GM23248 (cell line): ENCODE measurements at places on chromosomes 1 and 21. TPM values are rescaled to one million over a fixed set of nuclear protein-coding genes. Genes with fewer than 3 reads are reported as not detected.
A peak's percentile ranks its signal among the peaks of the same experiment; 100 is the strongest.

DNA sequence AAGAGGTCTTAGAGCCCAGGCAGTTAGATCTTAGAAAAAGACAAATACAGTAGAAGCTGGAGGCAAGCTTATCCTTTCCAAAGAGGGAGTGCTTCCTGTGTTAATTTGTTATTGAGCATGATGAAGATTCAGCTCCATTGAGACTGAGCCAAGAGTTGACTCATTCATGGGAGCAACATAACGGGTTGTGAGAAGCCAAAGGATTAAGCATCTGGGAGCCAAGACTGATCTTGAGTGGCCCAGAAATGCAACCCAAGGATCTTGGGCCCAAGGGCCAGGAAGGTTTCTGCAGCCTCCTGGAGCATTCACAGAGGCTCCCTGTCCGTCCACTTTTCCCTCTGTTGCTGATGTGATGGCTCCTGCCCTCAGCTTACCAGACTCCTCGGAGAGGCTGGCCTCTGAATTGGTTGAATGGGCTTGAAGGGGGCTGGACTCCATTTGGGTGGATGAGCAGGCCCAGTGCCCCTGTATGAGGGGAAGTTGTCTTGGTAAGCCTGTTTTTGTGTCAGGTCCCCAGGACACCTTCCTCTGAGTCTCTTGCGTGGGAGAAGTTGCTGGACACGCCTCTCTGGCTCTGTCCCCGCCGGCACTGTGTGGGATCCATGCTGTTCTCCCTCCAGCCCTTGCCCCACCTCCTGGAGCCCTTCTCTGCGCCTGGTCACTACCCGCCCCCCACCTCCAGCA is 42.4 kb downstream of the PDE9A start:
- peak; percentile 51 for DNase-seq
- H3K4me3 ChIP-seq = no peak overlapping the region
- no peaks in the 10 kb centered on the region for H3K36me3 ChIP-seq
- peaks cover 12% of the 10 kb centered on the region for H3K27me3 ChIP-seq
- no peak overlapping the region for H3K27ac ChIP-seq

DNA sequence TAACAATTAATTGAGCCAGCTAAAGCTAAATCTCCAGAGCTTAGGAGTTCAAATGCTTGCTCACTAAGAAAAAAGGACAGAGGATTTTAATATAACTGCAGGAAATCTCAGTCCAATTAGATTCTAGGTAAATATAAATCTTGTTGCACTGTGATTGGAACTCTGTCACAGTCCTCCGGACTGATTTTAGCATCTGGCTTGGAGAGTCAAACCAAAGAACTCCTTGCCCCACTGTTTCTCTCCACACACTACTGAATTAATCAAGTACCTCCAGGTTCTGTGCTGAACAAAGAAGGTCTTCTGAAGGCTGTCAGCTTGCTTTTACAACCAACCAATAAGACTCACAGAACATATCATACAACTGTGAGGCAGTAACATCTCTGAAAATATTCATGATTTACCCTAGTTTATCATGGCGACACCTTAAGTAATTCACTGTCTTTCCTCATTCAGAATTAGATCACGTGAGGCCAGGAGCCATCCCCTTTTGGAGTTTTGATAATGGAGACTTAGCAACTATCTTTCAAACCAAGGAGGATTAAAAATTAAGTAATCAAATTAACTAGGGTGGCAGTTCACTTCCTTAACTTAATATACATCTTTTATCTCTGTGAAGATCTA is 176.0 kb downstream of the RERE start:
- no peaks in the 10 kb centered on the region for H3K27me3 ChIP-seq
- H3K27ac ChIP-seq = no peak overlapping the region
- H3K36me3 ChIP-seq = no peaks in the 10 kb centered on the region
- no peak for DNase-seq
- peaks cover 1% of the 10 kb centered on the region for H3K4me1 ChIP-seq

C1orf210 gene
- not detected in 2 replicates for total RNA-seq

- no peaks in the 10 kb centered on the region for H3K36me3 ChIP-seq
- H3K4me3 ChIP-seq = no peak overlapping the region
- peaks cover 8% of the 10 kb centered on the region for H3K4me1 ChIP-seq
- H3K27ac ChIP-seq = no peak overlapping the region
- no peak for DNase-seq
- H3K27me3 ChIP-seq = no peaks in the 10 kb centered on the region
Observed at GRCh38 chr1:236039740-236040685, 24.9 kb downstream of the NID1 start.

GRCh38 chr1:26274801-26275425 is 5.0 kb upstream of the SH3BGRL3 start:
- H3K4me1 ChIP-seq = peaks cover 48% of the 10 kb centered on the region
- peak overlapping the region; percentile 95 for H3K27ac ChIP-seq
- H3K4me3 ChIP-seq = no peak overlapping the region
- peak; percentile 61 for DNase-seq

RGS4 gene
- 27.9 and 42.9 TPM in 2 replicates for total RNA-seq

DNA sequence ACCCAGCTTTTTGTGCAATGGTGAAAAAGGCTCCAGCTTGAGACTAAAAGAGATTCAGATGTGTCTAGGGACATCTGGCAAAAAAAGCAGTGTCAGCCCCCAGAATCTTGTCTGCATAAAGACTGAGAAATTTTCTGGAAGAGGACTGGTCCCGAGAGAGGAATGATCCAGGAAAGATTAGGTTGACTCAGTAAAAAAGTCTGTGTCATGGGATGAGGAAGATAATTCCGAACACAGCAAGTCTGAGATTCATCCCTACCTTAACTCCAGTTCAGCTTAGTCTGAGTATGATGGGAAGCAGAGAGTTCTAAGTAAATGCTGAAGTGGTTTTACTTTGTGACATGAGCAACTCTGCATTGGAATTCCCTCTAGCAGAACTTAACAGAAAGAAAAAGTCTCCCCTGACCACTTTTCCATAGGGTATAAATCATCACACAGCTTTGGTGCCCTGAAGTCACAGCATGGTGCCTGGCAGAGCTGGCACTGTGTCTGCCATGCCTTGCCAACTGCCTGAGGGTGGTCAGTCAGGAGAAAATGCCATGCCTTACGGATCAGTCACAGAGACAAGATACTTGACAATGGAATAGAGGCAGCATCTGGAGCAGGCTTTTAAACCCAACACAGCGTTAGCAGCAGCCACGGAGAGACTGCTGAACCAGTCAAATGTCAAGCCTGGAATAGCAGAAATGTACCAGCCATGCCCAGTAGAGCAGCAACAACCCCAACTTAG is 153.4 kb downstream of the ZC3H11B start:
- peaks cover 34% of the 10 kb centered on the region for H3K4me1 ChIP-seq
- no peak overlapping the region for H3K4me3 ChIP-seq
- H3K27ac ChIP-seq = no peak overlapping the region

DNA sequence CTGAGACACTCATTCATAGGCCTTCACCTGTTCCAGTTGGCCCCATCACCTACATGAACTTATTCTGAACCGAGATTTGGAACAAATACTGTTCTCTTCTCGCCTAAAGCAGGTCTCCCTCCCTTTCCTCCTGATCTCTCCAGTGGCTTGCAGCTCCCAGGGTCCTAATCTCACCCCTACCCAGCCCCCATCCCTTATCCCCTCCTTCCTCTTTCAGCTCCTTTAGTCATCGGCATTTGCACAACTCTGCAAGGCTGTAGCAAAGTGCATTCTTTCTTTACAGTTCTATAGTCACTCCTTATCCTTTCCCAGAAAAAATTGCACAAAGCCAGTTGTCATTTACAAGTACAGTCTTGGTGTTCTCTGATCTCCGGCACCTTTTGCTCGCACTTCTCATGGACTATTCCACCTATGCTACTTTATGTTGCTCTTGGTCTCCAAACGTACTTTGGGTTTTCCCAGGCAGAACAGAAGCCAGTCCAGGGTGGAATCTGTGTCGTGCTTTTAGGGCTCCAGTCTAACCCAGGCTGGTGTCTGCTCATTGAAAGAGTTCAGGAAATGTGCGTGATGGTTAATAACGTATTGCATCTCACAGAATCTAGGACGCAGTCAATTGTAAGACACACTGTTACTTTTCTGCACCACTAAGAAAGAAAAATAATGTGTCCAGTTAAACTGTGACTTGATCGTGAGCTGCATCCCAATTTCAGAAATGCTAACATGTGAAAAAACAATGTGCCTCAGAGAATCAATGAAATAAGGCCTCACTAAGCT is 965 bp downstream of the ABCA4 start:
- H3K4me3 ChIP-seq = no peak overlapping the region
- H3K27ac ChIP-seq = no peak overlapping the region
- H3K4me1 ChIP-seq = peaks cover 12% of the 10 kb centered on the region
- no peaks in the 10 kb centered on the region for H3K36me3 ChIP-seq
- H3K27me3 ChIP-seq = no peaks in the 10 kb centered on the region
- peak; percentile 35 for DNase-seq

GRCh38 chr1:67482733-67483482 is 52.7 kb upstream of the SERBP1 start:
- no peak overlapping the region for H3K4me3 ChIP-seq
- DNase-seq = no peak
- no peaks in the 10 kb centered on the region for H3K36me3 ChIP-seq
- peaks cover 6% of the 10 kb centered on the region; the same call in 1 of the 2 replicates for H3K27me3 ChIP-seq
- no peak overlapping the region for H3K27ac ChIP-seq
- H3K4me1 ChIP-seq = no peaks in the 10 kb centered on the region

ALG6 gene
- 8.4 and 12.8 TPM in 2 replicates for total RNA-seq

- no peak overlapping the region for H3K27ac ChIP-seq
- no peak overlapping the region for H3K4me3 ChIP-seq
- H3K4me1 ChIP-seq = peaks cover 50% of the 10 kb centered on the region
Observed at GRCh38 chr1:223710179-223711133, 1.9 kb upstream of the CAPN2 start.

- H3K4me3 ChIP-seq = no peak overlapping the region
- no peaks in the 10 kb centered on the region for H3K27me3 ChIP-seq
- H3K4me1 ChIP-seq = peaks cover 22% of the 10 kb centered on the region
- H3K36me3 ChIP-seq = no peaks in the 10 kb centered on the region
- H3K27ac ChIP-seq = peak overlapping the region; percentile 52
- DNase-seq = peak; percentile 84
Observed at GRCh38 chr1:54312796-54313316, 93.3 kb downstream of the SSBP3 start.

GRCh38 chr1:179770887-179771502 is 27.9 kb downstream of the FAM163A start:
- H3K27ac ChIP-seq = no peak overlapping the region
- no peaks in the 10 kb centered on the region for H3K4me1 ChIP-seq
- H3K36me3 ChIP-seq = no peaks in the 10 kb centered on the region
- no peaks in the 10 kb centered on the region for H3K27me3 ChIP-seq
- DNase-seq = peak; percentile 16

- no peak overlapping the region for H3K4me3 ChIP-seq
- H3K27ac ChIP-seq = no peak overlapping the region
- no peak for DNase-seq
Observed at GRCh38 chr1:4336507-4336906, 317.9 kb upstream of the AJAP1 start.

GRCh38 chr1:53334312-53334711 is 6.4 kb upstream of the LRP8 start:
- no peaks in the 10 kb centered on the region for H3K36me3 ChIP-seq
- no peak overlapping the region for H3K4me3 ChIP-seq
- no peak overlapping the region for H3K27ac ChIP-seq
- H3K4me1 ChIP-seq = no peaks in the 10 kb centered on the region

GRCh38 chr1:157878059-157878458 is 36.5 kb upstream of the CD5L start:
- no peaks in the 10 kb centered on the region for H3K36me3 ChIP-seq
- H3K27me3 ChIP-seq = peaks cover 16% of the 10 kb centered on the region; the same call in 1 of the 2 replicates
- H3K27ac ChIP-seq = no peak overlapping the region
- H3K4me3 ChIP-seq = no peak overlapping the region

RYR2 gene
- total RNA-seq = not detected in 2 replicates

GRCh38 chr1:89337903-89338302 is 26.0 kb upstream of the GBP6 start:
- H3K27me3 ChIP-seq = no peaks in the 10 kb centered on the region
- DNase-seq = no peak
- H3K36me3 ChIP-seq = no peaks in the 10 kb centered on the region
- no peak overlapping the region for H3K4me3 ChIP-seq
